ENCODE measurements at places on chromosomes 11 and 22.

- DNase-seq, result no peak
These were observed 10.5 kb downstream of the DNAJB13 start for GRCh38 chr11:73961321-73961720.

- no peak for DNase-seq
These were observed 67.1 kb downstream of the SLC1A2 start for GRCh38 chr11:35352077-35352888.

DNA sequence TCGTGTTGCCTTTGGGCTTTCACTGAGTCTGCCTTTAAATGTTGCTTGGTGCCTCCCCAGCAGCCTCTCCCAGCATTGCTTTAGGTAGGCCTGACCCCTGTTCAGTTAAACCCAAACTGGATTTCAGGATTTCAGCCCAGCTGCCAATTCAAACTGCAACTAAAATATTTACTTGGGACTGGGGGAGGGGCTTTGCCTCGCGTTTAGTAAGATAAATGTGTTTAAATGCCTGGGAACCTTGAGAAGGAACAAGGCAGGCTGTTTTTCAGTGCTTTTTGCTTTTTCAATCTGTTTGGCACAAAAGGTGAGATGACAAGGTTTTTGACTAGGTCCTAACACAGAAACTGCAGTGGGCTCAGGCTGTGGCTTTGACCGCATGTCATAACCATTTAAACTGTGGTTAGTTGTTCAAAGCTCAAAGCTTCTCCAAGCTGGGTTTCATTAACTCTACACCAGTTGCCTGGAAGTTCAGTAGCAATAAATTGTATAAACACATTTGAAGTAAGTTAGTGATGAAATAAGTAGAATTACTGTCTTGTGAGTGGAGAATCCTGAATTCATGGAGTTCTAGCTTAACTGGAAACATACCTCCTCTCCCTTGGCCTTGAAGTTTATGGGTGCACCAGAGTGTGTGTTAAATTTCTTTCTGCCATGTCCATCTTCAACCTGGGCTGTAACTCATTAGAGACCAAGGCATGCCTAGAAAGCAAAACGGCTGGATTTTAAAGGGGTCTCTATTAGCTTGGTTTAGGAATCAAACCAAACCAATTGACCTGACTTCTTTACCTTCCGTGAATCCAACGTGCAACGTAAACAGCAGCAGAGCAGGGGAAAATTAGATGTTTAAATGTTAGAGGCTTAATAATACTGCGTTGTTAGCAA is 3.6 kb downstream of the PKNOX2 start:
- DNase-seq, result no peak

GRCh38 chr11:116857936-116858335 is 20.5 kb upstream of the APOA1 start:
- no peak for DNase-seq

DNA sequence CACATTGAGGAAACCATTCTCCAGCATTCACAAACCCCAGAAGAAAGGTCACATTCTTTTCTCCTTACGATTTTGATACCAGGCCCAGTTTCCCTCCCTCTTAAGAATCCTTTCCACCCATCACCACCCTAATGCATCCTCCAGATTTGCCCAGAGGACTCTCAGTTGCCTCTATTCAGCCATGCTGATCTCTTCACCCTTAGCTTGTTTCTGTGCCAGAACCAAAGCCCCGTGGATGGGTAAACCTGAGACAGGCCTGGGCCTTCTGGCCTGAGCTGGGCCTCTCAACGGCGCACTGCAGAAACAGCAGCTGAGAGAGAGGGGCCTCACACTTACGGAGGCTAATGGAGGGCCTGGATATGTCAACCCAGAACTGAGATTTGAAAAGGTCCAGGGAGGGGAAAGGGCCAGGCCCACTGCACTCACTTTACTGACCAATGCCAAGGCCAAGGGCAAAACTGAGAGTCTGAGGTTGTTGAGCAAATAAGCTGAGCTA is 32.2 kb upstream of the OAF start:
- no peak for DNase-seq

DNA sequence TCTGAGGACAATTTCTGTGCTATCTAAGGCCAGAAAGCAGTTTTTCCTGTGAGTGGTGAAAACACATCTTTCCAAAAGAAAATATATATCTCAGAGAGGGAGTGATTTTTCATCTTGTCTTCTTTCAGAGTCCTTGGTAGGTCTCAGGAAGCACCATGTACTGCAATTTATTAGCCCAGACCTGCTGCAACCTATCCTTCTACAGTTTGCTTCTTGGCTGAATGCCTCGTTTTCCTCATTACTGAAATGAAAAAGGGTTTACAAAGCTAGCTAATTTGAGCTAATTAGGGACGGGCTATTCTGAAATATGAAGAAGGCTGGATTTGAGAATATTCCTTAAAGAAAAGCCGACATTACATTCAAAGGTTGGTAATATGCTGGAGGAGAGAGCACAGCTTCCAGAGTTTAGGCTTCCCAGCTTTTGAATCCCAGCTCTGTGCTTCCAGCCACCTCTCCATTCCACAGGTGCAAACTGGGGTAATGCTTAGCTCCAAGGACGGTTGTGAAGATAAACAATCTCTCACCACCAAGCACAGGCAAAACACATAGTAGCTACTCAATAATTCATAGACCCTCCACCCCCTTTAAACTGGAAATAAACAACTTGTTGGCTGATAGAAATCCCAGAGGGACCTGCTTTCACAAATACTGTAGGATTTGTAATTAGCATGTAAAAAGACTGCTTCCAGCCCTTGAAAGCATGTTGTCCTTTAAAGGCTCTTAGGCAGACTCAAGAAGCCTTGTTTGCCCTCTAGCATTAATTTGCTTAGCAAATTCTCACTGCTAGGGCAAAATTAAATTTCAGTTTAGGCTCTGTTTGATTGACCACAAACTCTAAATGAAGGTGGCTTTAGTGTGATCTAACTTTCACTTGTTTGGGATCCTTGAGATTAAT is 24.5 kb upstream of the SESN3 start:
- no peak for DNase-seq

DNA sequence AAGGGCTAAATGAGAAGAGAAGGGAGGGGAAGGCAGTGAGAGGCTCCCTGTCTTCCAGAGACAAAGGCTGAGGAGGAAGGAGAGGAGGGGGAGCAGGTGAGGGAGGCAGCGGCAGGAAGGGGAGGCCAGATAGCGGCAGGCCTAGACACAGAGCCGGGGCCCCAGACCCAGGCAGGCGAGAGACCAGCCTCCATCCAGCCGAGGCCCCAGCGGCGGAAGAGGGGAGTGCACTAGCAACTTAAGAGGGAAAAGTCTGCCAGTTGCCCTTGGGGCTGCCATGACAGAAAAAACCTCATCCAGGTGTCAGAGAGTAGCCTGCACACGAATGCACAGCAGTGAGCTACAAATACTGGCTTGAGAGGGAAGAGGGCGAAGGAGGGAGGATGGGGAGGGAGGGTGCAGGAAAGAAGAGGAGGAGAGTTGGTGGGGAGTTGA is 46.7 kb downstream of the IGLL1 start:
- no peak for DNase-seq

GRCh38 chr11:134882141-134882540 is 470.1 kb upstream of the B3GAT1 start:
- DNase-seq, result no peak

DNA sequence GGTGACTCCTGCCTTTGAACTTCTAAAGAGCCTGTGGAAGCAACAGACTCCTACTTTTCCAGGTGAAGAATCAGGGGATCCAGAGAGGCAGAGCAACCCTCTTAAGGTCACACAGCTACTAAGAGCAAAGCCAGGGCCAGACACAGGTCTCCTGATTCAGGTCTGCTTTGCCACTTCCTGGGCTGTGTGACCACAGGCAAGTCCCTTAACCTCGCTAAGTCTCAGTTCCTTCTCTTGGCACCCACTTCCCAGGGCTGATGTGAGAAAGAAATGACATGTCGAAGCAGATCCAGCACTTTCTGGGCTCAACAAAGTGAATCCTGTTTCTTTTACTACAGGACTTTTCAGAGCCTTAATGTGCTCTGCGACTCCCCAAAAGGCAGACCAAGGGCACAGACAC is 30.2 kb downstream of the UQCR10 start:
- no peak for DNase-seq

- DNase-seq, result no peak
These were observed 16.6 kb downstream of the RTN4R start for GRCh38 chr22:20251491-20251890.

- no peak for DNase-seq
These were observed 206.4 kb upstream of the E2F8 start for GRCh38 chr11:19447150-19447566.

- no peak for DNase-seq
These were observed 988.3 kb downstream of the OPCML start for GRCh38 chr11:132544007-132544406.

DNA sequence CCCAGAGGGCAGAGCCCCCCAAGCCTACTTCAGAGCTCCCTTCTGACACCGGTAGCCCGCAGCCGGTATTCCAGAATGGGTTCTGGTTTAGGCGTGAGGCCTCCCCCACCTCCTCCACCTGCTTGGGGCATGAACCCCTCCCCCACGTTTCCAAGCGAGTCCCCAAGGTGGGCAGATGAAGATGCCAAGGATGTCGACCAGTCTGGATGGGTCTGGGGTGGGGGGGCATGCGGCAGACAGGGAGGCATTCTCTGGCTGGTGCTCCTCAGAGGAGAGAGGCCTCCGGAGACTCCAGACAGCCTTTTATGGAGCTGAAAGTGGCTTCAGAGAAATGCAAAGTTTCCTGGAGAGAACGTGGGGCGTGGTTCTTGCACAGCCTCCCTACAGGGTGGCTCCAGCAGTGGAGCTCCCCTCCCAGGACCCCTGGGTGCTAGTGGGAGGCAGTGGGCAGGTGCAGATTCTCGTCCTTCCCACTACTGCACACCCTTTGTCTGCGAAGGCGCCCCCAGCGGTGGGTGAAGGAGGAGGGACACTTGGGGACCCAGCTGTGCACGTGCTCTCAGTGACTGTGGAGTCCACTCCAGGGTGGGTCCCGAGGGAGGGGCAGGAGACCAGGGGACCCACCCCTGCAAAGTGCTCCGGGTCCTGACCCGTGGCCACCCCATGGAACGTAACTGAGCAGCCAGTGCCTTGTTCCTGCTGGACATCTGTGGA is 4.2 kb downstream of the CCND1 start:
- DNase-seq, result no peak

DNA sequence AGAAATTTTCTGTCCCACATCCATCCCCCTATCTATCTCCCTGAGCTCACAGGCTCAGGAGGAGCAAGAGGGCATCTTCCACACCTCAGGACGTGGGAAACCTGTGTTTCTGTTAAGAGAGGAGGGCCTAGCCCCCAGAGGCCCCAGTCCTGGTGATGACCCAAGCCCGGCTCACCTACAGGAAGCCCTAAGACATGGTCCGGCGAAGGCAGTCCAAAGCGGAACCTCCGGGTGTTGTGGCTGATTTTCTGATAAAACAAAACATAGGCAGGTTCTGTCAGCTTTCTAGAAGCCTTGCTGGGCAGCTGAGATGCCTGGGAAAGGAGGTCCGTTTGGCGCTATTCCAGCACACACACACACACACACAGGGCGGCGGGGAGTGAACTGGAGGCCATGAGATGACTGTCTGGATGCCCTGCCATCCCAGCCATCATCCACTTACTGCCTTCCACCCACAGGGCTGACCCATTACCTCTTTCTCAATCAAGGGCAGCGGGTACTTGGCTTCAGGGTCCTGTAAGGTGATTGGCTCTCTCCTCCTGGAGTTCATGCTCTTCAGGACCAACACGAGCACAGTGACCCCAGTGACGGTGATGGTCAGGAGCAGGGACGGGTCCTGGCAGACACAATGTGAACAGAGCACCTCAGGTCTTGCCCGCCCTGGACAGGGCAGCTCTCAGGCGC is 882 bp downstream of the CYB5R2 start:
- DNase-seq, result no peak

DNA sequence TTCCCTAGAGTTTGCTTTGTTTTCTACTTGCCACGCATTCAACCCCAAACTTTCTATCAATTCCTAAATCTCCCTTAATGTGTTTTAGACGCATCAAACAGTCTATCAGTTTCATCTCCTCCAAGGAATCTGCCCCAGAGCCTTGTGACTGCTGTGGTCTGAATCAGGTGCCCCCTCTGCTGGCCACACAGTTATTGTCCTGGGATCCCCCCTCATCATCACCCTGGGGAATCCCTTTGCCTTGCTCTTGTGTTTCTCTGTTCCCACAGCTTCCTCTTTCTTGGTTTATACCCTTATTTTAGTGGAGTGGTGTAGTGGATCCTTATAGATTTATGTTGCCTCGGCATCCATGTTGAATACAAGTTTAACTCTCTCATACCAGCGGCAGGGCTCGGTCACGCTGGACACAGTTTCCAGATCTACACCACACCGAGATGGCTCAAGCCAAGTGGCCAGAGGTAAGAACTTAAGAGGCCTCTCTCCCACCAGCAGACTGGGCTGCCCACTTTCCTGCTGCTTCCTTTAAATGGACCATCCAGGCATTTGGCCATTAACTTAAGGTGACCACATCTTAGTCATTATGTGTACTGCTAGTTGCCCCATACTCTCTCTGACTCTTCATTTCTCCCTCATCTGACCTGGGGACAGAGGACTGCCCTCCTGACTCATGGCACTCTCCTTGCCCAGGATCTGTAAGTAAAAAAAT is 8.2 kb downstream of the UPB1 start:
- peak; percentile 29 for DNase-seq

GRCh38 chr11:15938121-15938611 is 418.2 kb downstream of the SOX6 start:
- no peak for DNase-seq

- no peak for DNase-seq
These were observed 51.2 kb downstream of the PTPRJ start for GRCh38 chr11:48031602-48032001.

- DNase-seq, result no peak
These were observed 359.3 kb downstream of the TBC1D22A start for GRCh38 chr22:47121791-47122190.

DNA sequence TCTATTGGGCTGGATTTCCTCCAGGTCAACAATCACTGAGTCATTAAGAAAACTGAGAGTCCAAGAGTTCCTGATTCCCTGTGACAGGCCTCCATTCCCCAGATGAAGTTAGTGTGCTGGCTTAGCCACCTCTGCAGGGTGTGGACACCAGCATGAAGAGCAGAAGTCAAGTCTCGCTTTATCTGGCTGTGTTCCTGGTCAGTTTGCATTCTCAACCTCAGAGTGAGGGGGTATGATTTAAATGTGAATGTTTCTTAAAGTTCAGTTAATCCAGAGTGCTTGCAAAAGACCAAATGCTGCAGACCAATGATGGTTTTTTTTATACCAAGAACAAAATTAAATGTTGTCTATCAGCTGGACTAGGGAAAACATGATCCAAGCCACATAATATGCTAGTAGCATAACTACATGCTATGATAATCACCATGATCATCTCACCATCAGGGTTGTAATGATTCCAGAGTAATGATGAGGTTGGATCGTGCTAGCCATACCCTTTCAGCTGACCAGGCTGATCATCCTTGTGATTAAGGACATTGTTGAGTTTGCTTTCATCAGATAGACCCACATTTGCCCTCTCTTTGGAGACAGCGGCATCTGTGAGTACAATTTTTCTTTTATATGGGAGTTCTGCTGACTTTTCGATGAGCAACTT is 145.8 kb upstream of the ARHGAP20 start:
- no peak for DNase-seq

- DNase-seq, result no peak
These were observed 14.9 kb upstream of the SLC22A6 start for GRCh38 chr11:62999649-63000048.

GRCh38 chr11:108220721-108221336 is 1.6 kb downstream of the NPAT start:
- no peak for DNase-seq
